ENCODE measurements at places on chromosomes 1 and 21.

DNA sequence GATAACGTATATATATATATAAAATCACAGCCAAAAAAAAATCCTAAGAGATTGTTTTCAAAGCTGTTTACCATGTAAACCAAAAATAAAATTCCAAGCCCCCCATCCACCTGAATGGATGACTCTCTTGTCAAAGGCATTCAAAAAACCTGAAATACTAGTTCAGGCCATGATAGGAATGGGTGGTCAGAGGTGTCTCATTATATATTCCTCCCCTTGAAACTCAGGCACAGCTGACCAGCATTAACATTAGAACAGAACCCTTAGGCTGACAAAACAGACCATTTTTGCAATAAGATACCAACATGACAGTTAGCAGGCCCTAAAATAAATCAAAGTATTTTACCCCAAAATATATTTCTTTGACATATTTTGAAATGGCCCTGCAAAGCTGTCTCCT, 122.5 kb downstream of the DNM3 start:
- DNase-seq = no peak

- no peak for DNase-seq
Measured at GRCh38 chr1:87044840-87045239, 130.4 kb downstream of the HS2ST1 start.

GRCh38 chr1:243705585-243705984, 144.5 kb downstream of the AKT3 start:
- DNase-seq = no peak

DNA sequence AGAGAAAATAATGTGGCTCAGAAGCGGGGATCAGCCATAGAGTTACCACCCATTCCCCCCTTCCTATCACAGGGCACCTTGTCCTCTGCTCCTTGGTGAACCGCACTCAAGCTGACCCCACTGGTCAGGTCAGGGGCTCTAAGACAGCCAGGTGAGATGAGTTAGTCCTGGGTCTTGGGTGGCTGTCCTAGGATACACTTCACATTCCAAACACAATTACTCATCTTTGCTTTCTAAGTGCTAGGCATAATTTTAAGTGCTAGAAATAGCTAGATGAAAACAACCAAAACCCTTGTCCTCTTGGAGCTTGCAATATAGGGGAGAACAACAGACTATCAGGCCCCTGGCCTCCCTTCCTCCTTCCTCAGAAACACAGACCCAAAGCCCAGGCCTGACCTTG, 7.8 kb upstream of the MUTYH start:
- DNase-seq = no peak

DNA sequence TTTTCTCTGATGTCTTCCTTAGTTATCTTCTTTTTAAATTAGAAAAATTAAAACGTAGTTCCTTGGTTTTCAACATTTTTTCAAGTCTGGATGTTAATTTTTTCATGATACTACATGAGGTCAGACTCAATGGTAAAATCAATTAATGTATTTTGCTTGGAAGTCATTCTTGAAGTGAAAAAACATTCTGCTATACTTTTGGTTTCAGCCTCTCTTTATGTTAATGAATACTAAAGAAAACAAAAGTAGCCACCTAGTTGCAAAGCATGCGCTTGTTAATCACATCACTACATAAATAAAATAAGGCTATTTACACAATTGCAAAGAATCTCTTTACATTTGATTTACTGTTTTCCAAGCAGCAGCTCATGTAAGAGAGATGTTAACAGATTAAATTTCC, 170.4 kb downstream of the LIPI start:
- DNase-seq = no peak

- no peak for DNase-seq
Measured at GRCh38 chr1:2042830-2043773, 7.1 kb upstream of the PRKCZ start.

DNA sequence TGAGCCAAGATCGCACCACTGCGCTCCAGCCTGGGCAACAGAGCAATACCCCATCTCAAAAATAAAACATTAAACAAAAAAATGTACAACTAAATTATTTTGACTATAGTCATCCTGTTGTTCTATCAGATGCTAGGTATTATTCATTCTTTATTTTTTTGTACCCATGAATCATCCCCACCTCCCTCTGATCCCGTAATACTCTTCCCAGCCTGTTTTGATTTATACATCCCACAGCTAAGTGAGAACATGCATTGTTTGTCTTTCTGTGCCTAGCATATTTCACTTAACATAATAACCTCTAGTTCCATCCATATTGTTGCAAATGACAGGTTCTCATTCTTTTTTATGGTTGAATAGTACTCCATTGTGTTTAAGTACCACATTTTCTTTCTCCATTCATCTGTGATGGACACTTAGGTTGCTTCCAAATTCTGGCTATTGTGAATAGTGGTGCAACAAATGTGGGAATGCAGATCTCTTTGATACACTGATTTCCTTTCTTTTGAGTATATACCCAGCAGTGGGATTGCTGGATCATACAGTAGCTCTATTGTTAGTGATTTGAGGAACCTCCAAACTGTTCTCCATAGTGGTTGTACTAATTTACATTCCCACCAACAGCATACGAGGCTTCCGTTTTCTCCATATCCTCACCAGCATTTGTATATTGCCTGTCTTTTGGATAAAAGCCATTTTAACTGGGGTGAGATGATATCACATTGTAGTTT, 84.4 kb downstream of the MACF1 start:
- no peak for DNase-seq

- DNase-seq = no peak
Measured at GRCh38 chr1:160742428-160743127, 3.5 kb downstream of the SLAMF7 start.

- no peak for DNase-seq
Measured at GRCh38 chr1:77545970-77546369, 136.5 kb downstream of the ZZZ3 start.

DNA sequence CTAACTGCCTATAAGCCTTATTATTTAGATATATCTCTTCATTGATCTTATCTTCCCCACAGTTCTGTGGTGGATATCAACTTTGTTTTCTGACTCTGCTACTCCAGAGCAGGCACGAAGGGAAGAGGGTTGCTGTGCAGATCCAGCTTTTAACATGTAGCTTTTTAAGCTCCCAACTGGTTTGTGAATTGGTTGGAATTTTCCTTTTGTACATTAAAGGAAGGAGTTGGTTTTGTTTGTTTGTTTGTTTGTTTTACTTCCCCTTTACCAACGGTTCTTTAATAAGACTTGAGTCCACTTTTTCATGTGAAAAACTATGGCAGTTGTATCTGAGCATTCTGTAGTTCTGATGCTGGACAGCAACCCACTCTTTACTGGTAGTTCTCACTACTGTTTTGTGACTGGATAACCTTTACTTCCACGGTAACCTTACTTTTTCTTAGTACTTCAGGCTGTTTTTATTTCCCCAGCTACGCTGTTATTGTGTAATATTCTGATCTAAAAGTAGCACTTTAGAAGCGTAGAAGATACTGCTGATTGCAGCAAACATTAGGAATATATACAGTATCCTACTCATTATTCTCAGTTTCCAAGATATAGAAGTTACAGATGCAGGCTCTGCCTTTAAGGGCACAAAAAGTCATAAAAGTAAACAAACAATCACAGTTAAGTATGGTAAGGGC, 1.6 kb downstream of the GNPAT start:
- no peak for DNase-seq

DNA sequence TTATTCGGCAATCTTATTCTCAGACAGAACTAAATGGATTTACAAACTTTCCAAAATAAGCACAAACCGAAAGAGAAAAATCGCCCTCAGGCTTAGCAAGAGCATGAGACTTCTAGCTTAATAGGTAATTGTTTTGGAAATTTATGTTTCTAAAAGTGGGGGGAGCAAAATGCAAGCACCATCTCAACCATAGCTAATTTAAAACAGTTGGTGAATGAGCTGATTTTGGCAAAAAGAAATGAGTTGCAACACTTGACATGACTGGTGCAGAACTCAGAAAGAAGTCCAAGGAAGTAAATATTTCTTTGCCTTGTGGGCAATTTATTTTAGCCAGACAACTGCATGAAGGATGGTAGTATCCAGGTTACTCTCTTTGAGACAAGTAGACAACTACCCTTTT, 71.5 kb upstream of the PTGFR start:
- DNase-seq = no peak

- DNase-seq = no peak
Measured at GRCh38 chr1:2968471-2968881, 52.8 kb upstream of the ACTRT2 start.

DNA sequence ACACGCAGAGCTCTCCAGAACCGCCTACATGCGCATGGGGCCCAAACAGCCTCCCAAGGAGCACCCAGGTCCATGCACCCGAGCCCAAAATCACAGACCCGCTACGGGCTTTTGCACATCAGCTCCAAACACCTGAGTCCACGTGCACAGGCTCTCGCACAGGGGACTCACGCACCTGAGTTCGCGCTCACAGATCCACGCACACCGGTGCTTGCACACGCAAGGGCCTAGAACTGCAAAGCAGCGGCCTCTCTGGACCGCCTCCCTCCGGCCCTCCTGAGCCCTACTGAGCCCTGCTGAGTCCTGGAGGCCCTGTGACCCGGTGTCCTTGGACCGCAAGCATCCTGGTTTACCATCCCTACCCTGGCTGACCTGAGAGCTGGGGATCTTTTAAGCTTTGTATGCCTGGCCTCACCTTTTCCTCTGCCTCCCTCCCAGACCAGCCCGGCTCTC, 8.3 kb downstream of the OLIG2 start:
- DNase-seq = no peak

GRCh38 chr1:214525535-214526019, 25.8 kb downstream of the PTPN14 start:
- DNase-seq = no peak

GRCh38 chr1:38275960-38276359, 229.4 kb upstream of the POU3F1 start:
- DNase-seq = no peak

GRCh38 chr1:242411901-242412300, 112.6 kb downstream of the PLD5 start:
- no peak for DNase-seq

DNA sequence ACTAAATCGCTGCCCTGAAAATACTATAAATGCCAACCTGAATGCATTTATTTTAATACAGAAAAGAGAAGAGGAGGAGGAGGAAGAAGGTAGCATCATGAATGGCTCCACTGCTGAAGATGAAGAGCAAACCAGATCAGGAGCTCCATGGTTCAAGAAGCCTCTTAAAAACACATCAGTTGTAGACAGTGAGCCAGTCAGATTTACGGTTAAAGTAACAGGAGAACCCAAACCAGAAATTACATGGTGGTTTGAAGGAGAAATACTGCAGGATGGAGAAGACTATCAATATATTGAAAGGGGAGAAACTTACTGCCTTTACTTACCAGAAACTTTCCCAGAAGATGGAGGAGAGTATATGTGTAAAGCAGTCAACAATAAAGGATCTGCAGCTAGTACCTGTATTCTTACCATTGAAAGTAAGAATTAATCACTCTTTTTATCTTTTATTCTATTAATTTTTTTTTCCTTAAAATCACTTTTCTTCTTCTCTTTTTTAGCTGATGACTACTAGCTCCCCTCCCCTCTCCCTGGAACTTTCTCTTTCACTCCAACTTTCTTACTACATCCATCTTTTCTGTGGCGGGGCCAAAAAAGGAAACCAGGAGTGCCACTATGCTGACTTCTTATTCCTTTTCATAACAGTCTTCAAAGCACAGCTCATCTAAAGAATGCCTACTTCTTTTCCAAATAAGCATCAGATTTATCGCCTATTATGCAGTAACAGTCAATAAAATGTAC, 36.3 kb downstream of the FUBP1 start:
- DNase-seq = no peak

DNA sequence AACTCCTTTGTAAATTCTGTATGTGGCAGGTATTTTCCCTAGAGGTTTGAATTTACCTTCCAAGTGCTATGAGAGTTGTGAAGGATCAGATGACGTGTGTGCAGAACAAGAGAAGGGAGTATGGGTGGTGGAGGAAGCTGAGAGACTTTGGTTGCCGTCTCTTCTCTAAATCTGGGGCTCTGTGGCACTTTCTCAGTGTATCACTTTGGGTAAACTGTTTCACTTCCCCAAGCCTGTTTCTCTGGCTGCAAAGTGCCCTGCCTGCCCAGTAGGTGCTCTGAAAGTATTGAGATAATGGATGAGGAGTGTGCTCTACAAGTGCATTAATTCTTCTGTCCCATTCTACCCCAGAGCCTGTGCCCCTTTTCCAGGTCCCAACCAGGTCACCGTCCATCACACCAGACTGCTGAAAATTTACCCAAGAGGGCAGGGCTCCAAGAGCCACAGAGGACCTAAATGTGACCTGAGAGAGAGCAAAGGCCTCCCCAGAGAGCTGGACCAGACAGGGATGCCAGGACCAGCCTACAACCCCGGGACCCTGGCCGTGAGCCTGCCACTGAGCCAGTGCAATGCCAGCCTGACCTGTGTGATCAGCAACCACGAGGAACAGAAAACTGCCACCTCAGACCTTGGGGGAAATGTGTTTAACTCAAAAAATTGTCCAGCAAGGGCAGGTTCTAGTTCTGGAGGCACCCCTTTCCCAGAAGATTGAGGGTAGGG, 131.6 kb upstream of the ETV3 start:
- no peak for DNase-seq

- no peak for DNase-seq
Measured at GRCh38 chr1:101479945-101480344, 243.1 kb downstream of the S1PR1 start.

- DNase-seq = no peak
Measured at GRCh38 chr1:110220324-110220723, 10.2 kb downstream of the KCNC4 start.

DNA sequence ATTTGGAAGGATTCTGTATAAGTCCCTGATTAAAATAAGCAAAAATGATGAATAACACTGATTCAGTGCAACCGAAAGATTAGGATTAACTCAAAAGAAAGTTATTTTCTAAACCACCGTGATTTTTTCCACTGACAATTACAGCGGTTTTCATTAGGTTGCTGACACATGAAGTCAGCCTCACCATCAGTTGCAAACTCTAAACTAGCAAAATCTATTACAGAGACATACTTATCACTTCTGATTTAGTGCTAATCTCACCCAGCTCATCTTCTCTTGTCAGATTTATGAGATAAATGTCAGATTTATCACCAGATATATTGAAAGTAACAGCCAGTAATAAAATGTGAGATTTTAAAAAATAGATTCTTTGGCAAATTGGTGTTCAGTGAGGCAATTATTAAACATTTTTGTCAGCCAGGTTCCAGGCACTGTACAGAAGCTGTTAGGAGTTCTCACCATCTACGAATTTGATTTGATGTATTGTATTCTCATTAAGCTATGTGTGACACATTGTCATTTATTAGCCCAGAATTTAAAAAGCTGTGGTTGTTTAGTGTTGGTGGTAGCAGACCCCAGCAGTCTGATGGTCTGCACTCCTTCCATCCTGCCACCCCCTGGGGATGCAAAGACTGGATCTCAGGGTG, 37.3 kb upstream of the LGALS8 start:
- DNase-seq = no peak

- no peak for DNase-seq
Measured at GRCh38 chr1:57312869-57313268, 111.0 kb downstream of the DAB1 start.

GRCh38 chr1:38997901-38998190, 6.8 kb downstream of the AKIRIN1 start:
- no peak for DNase-seq

DNA sequence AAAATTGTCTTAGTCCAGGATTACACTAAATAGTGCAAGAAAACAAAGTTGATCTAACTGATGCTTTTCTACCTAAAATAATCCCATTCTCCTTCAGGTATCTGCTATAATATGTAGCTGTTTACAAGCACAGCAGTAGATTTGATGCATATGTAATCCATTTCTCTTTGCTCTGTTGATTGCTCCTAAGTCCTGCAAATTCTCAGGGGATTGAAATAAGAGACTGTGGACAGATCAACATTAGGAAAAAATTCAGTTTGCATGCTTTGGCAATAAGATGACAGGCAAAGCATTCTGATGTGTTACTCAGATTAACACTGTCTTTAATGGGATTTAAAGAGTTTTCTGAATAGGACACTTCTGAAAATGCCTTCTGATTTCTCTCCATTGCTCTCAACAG, 34.7 kb downstream of the RNF11 start:
- DNase-seq = no peak
